ENCODE measurements at places on chromosomes 12 and 14.

- no peak for DNase-seq
Observed at GRCh38 chr14:67533754-67534085, 630 bp downstream of the PLEKHH1 start.

GRCh38 chr12:46892034-46892705 lies 66.4 kb upstream of the SLC38A4 start:
- no peak for DNase-seq

DNA sequence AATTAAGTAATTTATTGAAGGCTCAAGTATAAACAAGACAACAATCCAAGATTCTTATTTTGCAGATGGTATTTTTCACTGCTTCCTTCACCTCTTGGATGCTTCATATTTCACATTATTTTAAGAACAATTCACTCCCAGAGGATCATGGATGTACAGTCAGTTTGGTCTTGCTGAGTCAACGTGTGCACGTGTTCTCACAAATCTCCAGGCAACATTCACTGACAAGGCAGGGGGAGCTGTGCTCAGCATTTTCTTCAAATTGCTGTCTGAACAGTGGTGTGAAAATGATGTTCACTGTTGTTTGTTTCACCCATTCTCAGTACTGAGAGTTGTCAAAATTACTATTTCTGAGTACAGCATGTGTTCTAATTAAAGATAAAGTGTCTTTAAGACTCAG lies 118.3 kb upstream of the SLC38A4 start:
- peak; percentile 47 for DNase-seq

DNA sequence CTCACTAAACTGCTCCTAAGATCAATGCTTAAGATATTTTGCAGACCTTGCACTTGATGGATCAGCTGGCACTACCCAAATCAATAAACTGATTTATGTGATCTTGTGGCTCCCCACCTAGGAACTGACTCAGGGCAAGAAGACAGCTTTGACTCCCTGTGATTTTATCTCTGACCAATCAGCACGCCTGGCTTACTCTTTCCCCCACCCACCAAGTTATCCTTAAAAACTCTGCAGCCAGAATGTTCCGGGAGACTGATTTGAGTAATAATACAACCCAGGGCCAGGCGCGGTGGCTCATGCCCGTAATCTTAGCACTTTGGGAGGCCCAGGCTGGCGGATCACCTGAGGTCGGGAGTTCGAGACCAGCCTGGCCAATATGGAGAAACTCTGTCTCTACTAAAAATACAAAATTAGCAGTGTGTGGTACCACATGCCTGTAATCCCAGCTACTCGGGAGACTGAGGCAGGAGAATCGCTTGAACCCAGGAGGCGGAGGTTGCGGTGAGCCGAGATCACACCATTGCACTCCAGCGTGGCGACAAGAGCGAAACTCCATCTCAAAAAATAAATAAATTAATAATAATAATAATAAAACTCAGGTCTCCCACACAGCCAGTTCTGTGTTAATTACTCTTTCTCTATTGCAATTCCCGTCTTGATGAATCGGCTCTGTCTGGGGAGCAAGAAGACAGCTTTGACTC lies 12.0 kb downstream of the MORN3 start:
- no peak for DNase-seq

GRCh38 chr12:115223991-115224390 lies 540.0 kb upstream of the TBX3 start:
- no peak for DNase-seq

GRCh38 chr14:96303981-96304380 lies 48.0 kb downstream of the BDKRB1 start:
- no peak for DNase-seq

DNA sequence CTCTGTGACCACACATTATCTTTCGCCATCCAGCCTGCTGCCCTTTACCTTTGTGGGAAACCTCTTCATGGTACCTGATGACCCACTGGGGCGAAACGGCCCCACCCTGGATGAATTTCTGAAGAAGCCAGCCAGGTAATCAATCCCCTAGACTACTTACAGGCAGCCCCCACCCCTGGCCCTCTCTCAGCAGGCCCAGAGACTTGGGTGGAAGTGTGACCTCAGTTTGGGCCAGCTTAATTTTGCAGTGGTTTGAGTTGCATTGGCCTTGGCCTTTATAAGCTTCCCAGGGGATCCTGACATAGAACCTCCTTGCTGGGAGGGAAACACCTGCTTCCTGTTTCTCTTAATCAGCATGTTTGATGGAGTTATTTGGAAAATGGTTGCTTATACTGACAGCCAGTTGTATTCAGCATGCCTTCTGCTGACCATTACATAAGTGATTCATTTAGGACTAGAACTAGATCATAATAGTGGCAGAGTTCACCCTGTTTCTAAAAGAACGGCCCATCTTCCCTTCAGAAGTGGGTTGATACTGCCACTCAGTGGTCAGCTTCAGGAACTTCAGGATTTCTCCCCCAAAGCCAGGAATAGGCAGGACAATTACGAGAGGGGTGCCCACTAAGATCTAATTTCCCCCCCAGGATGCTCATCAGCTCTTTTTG lies 6.1 kb downstream of the SDR39U1 start:
- DNase-seq: peak; percentile 74

- DNase-seq: no peak
Observed at GRCh38 chr12:93059925-93060665, 131.0 kb upstream of the EEA1 start.

- DNase-seq: peak; percentile 28
Observed at GRCh38 chr12:2248087-2248900, 195.5 kb downstream of the CACNA1C start.

- DNase-seq: no peak
Observed at GRCh38 chr12:25852792-25853191, 105.7 kb upstream of the RASSF8 start.

DNA sequence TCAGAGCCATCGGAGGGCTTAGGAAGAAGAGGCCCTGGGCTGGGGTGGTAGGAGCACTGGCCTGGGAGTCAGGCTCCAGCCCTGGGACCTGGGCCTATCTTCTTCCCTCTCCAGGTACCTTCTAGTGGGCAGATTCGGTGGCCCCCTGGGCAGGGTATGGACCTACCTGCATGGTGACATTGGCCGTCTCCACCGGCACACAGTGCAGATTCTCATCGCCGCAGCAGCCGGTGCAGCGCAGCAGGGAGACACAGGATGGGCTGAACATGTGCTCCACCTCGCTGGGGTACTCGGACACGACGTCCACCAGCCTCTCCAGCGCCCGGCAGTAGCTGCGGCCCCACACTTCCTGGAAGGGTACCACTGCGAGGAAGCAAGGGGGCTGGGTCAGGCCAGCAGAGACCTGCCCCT lies 6.2 kb downstream of the PGF start:
- DNase-seq: no peak

- no peak for DNase-seq
Observed at GRCh38 chr14:51950007-51950406, 39.3 kb upstream of the RTRAF start.

- DNase-seq: no peak
Observed at GRCh38 chr14:34363733-34364134, 98.3 kb downstream of the SPTSSA start.

GRCh38 chr12:13289653-13290289 lies 93.2 kb downstream of the EMP1 start:
- DNase-seq: no peak

- no peak for DNase-seq
Observed at GRCh38 chr14:100239211-100239839, 381 bp downstream of the YY1 start.

DNA sequence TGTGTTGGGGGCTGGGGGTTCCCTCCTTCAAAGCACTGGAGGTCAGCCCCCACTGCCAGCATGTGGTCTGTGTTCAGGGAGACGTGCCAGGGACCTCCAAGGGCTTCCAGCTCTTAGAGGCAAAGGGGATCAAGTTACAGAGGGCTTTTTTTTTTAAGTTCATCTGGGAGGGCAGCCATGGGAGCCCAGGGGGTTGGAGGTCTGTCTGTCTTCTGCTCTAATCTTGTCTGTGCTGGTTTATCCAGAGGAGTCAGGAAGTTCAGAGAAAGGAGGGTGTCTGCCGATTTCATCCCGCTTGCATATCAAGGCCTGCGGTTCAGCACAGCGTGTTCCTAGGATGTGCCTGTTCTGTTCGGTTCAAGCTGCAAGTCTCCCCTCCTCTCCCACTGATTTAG lies 72.2 kb downstream of the TMEM132C start:
- DNase-seq: no peak

GRCh38 chr12:54333420-54334034 lies 8.6 kb downstream of the COPZ1 start:
- no peak for DNase-seq

GRCh38 chr12:70459786-70460185 lies 93.7 kb downstream of the KCNMB4 start:
- no peak for DNase-seq

- no peak for DNase-seq
Observed at GRCh38 chr14:53528185-53528671, 375.1 kb upstream of the DDHD1 start.

- DNase-seq: no peak
Observed at GRCh38 chr14:61652526-61653262, 42.6 kb upstream of the HIF1A start.

DNA sequence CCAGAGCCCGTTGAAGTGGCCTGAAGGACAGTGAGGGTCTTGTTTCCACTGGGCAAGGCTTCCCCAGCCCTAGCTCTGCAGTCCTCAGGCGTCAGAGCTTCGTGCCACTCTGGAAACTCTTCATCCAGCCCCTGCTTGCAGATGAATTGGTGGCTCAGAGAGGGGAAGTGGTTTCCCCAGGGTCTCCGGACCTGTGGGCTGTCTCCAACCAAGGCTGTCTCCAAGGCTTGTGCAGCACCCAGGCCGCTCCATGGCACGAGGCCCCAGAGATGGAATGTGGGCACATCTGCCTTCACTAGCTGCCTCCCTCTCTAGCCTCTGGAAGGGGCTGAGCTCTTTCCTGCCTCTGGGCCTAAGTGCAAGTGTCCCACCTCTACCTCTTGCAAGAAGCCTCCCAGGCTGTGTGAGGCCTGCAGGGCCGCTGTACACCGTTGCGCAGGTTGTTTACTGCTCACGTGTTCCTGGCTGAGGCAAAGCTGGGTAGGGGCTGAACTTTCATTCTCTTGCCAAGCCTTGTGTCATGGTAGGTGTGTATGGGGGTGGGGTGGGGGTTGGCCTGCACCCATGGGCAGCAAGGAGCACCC lies 11.1 kb downstream of the RIN3 start:
- no peak for DNase-seq

DNA sequence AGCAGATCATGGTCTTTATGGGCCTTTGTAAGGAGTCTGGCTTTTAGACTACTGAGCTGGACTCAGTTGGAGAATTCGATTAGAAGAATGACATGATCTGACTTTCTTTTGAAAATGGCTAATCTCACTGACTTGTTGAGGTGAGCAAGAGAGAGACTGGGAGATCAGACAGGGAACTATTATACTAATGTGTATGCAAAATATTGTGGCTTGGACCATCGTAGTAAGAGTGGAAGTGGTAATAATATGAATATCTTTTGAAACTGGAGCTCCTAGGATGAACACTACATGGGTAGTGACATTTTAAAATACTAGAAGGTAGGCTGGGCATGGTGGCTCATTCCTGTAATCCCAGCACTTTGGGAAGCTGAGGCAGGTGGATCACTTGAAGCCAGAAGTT lies 56.2 kb upstream of the CCT2 start:
- DNase-seq: no peak

DNA sequence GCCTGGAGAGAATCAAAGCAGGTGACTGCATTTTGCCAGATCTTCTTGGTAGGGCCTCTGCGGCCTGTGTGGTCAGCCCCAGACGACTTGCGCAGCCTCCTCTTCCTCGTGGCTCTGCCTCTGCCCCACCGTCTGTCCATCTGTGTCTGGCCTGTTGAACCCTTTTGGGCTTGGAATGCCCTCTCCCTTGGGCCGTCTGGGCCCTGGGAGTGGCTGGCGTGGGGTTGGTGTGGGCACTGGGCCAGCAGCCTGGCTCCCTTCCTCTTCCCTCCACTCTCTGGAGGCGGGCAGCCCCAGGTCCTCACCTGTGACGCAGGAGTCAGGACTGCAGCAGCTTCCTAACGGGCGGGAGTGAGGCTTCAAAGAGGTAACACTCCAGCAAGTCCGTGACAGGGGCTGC lies 9.7 kb upstream of the CCDC197 start:
- DNase-seq: no peak

DNA sequence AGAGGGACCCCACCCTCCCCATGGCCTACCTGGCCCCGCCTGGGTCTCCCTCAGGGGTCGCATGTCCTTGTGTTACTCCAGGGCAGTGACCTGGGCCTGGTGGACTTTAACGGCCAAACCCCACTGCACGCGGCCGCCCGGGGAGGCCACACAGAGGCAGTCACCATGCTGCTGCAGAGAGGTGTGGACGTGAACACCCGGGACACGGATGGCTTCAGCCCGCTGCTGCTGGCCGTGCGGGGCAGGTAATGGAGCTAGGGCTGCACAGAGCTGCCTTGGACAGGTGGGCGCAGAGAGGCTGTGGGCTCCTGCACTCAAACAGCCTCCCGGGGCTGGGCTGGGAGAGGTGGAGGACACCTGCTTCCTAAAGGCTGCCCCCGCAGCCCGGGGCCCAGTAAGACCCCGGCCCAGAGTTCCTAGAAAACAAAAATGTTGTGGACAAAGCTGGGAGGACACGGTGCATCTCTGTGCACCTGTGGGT lies 21.6 kb downstream of the ASPG start:
- DNase-seq: no peak

GRCh38 chr14:101962503-101962874 lies 1.9 kb upstream of the DYNC1H1 start:
- DNase-seq: peak; percentile 78

GRCh38 chr14:66219886-66220285 lies 266.3 kb upstream of the CCDC196 start:
- no peak for DNase-seq

- DNase-seq: no peak
Observed at GRCh38 chr12:49111206-49111605, 559 bp upstream of the LMBR1L start.

DNA sequence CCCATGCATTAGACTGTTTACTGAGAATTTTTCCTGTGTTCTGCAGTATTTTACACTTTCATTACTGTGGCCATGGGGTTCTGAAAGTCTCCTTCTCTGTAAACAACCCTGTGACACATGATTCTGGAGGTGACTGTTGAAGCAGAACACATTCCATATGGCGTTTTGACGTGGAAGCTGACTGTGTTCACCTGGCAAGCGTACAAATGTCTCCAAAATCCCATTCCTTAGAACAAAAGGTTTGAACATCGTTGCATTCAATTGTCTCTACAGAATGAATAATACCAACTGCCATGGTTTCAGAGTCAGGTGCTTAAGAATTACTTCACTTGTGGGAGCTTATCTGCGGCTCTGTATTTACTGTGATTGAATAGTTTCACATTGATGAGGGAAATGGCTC lies 485.6 kb upstream of the TMEM132C start:
- DNase-seq: no peak

GRCh38 chr14:78153064-78153341 lies 17.2 kb upstream of the NRXN3 start:
- DNase-seq: no peak

- DNase-seq: no peak
Observed at GRCh38 chr12:104303538-104304151, at the start of gene EID3. Gene EID3, plus strand, starts transcription at chr12:104303739. Its CDS starts 196 bp downstream, at chr12:104303935.

DNA sequence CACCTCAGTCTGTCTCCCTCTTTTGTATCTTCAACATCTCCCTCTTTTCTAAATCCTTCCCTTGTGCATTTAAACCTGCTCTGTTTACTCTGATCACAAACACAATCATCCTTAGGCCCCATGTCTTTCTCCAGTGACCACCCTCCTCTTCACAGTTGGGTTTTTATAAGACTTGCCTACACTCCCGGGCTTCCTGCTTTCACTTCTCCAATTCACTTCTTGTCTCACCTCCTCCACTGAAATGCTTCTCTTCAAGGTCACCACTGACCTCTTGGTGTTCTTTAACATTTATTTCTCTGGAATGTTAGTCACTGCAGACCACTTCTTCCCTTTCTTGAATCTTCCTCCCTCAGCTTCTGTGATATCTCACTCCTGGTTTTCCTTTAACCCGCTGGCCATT lies 8.7 kb upstream of the SMCO2 start:
- no peak for DNase-seq
